ENCODE measurements at places on chromosomes 2 and 18.

GRCh38 chr2:33052361-33052735 lies 105.6 kb downstream of the LTBP1 start:
- DNase-seq, result no peak

DNA sequence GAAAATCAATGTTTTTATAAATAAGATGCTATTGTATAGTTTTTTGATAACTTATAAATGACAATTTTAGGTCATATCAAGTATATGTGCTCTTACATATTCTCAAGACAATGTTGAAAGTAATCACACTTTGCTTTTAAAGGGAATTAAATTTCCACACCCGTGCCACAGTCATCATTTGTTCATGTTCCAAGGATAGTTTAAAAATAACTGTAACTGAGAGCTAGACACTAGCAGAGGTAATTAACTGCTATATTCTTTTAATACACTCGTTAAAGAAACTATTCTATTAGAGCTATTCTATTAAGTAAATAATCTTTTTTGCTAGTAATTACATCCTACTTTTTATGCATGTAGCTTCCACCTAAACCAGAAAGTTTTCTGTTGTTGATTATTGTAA lies 18.0 kb downstream of the GEN1 start:
- DNase-seq, result no peak

DNA sequence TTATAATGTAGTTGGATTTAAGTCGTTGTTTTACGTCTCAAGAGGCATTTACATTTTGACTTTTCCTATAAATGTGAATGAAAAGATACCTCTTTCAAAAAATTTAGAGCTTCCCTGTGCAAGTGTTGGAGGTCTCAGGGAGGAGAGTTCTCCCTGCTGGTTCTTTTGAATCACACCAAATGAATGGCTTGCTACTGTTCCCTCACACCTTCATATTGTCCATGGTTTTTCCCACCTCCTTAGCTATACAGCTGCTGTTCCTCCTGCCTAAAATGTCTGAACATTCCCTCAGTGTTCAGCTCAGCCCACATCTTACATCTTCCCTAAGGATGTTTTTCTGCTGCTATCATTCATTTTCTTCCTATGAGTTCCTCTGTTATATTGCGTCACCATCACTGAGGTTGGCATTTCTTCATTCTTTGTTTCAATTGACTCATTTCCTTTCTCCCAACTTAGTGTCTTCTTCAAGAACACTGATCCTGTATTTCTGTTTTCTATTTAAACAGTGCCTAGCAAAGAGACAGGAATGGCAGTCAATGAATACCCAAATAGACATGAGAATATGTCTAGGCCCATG lies 46.0 kb downstream of the COX7A2L start:
- DNase-seq, result peak; percentile 40

DNA sequence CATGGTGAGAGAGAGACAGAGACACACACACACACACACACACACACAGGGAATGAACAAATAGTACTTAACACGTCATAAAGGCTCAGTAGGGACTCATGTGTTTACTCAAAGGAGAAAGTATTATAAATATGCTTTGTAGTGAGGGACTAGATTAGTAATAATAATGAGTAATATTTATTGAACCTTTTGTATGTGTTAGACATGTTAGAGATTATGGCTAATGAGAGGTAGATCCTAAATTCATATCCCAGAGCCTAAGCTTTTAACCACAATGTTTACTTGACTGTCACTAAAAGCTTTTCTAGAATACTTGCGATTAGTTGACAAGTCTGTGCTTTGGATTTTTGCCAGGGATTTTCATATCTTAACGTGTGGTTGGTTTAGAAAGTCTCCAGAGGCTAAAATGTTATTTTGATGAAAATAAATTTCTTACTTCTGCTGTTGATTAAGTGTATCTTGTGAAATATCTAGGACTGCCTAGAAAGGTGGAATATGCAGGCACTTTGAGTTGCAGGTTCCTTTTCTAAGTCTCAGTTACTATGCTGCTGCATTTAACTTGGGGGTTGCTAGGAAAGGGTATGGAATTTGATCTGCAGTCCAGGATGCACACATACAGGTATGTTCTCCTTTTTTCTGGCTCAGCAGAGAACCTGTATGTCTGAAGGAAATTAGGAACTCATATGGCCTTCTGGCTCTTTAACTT lies 64.5 kb downstream of the UBR3 start:
- no peak for DNase-seq

GRCh38 chr18:72651033-72651432 lies 106.9 kb upstream of the CBLN2 start:
- DNase-seq, result no peak

DNA sequence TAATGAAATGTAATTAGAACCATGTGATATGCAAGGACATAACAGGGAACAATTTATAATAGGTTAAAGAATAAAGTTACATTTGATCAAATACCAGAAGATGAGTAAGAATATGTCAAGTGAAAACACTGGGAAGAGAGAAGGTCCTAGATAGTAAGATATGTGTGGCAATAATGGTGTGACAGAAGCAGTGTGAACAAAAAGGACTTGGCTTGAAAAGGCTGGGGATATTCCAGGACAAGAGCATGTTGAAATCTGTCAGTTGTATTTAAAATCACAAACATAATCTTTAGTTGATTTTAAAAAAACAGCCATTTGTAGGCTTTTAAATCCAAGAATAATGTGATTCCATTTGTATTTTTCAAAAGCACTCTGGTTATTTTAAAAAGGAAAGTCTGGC lies 1399.9 kb upstream of the SLC39A10 start:
- no peak for DNase-seq

DNA sequence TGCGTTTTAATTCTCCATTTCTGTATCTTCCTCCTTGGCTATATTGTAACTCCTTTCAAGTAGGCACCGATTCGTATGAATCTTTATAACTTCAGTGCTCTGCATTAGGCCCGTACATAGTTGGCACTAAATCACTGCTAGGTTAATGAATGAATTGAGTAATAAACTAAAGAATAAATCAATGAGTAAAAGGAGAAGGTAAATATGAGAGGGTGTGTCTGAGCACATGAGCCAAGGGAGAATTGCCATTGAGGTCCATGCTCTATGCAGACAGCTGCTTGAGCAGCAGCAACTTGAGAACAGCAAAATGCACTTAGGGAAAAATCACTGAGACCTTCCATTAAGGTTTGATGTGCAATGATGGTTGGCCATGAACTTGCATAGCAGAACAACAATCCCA lies 11.2 kb upstream of the TRPM8 start:
- DNase-seq, result no peak

DNA sequence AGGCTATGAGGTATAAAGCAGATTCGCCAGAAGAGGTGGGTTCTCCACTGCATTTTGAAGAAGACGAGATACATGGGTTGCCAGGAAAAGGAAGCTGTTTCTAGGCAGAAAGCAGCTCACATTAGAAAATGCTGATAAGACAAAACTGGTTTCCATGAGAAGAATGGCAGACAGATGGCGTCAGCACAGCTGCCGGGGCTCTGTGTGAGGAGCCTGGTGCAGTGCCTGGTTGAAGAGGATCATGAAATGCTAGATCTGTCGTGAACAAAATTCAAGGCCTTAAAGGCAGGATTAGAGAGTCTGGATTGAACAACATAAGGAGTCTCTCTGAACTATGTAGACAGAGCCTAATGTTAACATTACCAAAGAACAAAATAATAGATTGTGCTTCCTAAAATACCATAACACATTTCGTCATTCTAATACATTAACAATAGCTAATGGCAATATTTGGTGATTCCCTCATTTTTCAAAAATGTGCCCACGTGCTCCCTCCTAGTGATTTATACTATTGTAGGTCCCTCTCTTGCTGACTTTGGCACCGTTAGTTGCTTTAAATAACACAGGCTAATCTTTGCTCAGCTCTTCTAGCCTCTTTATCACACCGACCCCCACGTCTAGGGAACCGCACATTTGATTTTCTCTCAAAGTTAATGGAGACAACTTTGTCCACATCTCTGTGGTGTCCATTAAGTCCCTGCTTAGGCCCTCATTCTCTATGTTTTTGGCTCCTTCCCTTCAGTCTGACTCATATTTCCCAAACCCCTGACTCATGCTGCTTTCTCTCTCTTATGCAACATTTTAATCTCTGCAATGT lies 38.2 kb downstream of the EFEMP1 start:
- DNase-seq, result peak; percentile 71

DNA sequence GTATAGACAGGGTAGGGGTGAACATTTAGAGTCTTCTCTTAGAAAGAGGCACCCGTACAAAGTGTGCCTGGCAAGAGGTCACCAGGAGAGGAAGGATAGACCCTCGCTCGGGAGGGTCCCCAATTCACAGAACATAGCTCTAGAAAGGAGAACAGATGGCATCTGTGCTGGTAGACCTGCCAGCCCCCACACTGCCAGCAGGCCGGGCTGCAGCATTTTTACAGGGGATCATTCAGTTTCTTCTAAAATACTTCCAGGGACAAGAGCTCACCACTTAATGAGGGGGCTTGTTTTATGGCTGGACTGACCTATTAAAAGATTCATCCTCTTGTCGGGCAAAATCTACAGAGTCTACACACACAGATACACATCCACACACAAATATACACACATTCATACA lies 149.9 kb downstream of the SEPTIN10 start:
- DNase-seq, result no peak

GRCh38 chr18:33583901-33584300 lies 5.9 kb downstream of the ASXL3 start:
- DNase-seq, result no peak

- DNase-seq, result no peak
Measured at GRCh38 chr18:41922176-41922575, 32.9 kb upstream of the PIK3C3 start.

DNA sequence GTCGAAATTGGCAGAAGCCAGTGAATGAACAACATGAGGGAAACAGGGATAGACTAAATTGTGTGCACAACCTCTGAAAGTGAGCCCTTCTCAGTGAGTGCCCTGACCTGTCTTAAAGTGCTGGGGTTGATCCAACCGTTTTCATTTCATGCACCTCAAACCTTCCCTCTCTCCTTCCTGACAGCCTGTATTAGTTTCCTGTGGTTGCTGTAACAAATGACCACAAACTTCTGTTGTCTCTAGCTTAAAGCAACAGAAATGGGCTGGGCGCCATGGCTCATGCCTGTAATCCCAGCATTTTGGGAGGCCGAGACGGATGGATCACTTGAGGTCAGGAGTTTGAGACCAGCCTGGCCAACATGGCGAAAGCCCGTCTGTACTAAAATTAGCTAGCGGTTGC lies 48.8 kb upstream of the PPP1CB start:
- no peak for DNase-seq

- peak; percentile 62 for DNase-seq
Measured at GRCh38 chr2:172461591-172462372, 34.4 kb downstream of the ITGA6 start.

GRCh38 chr18:5510135-5510846 lies 33.5 kb downstream of the EPB41L3 start:
- DNase-seq, result no peak

- DNase-seq, result peak; percentile 49
Measured at GRCh38 chr2:68031542-68032160, 31.2 kb downstream of the C1D start.
